ENCODE measurements at places on chromosomes 7 and 10.

GRCh38 chr10:108836362-108836761, 1086.9 kb downstream of the XPNPEP1 start:
- no peak for DNase-seq

GRCh38 chr10:28558923-28559508, 26.1 kb downstream of the WAC start:
- no peak for DNase-seq

DNA sequence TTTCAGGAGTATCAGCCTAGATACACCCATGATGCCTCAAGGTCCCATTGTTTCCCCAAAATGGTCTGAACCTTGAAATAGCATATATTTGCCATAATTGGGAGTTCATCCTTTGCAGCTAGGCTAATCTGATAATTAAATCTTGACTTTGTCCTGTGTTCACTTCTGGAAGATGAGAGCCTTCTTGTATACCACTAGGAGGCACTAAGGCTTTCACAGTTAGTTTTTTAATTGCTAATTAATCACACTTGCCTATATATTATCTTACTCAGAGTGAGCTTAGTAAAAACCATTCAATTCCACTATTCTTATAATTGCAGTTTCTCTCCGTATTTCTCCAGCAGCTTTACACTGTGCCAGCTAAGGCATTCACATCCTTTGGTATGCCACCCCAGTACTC, 48.7 kb upstream of the MAGI2 start:
- no peak for DNase-seq

DNA sequence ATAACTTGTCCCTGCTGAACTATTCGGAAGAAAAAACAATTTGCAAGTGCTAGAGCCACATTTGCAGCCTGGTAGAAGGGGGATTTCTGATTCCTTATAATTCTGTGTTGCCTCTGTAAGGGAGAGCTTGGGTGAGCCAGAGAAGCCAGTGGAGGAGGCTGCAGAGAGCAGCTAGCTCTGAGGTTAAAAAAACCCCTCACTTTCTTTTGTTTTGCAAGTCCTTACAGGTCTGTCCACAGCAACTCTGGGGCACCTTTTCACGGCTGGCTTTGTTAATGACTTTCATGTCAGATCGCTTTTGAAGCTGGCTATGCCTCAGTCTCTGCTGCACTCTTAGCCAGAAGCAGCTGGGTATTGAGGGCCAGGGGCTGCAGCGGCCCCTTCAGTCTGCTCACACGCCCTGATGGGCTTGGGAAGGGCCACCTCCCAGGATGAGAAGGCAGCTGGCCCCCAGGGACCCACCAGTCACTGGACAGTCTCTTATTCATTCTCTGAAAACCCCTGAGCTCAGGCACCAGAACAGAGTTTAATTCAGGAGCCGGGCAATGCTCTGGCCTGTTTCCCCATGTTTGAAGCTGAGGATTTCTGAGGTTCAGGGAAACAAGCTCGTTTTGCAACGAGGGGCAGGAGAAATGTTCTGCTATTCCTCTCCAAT, 30.9 kb downstream of the TRIM8 start:
- no peak for DNase-seq

Measured in GM04503 (cell line).